ENCODE measurements at places on chromosomes 12 and 14.
A peak's percentile ranks its signal among the peaks of the same experiment; 100 is the strongest.

DNA sequence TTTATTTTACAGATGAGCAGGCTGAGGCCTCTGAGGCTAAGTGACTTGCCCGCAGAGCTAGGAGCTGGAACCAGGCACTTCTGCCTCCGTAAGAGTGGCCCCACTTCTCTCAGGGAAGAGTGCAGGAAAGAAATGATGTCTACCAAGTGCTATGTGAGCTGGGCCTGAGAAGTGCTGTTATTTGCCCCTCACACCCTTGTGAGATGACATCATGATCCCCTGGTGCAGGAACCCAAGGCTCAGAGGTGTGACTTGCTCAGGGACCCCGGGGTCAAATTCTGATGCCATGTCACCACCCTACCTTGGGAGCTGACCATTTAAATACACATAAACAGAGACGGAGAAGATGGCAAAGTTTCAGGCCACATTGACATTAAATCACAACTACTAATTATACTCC, 63.7 kb upstream of the DDX11 start:
- no peak for DNase-seq

DNA sequence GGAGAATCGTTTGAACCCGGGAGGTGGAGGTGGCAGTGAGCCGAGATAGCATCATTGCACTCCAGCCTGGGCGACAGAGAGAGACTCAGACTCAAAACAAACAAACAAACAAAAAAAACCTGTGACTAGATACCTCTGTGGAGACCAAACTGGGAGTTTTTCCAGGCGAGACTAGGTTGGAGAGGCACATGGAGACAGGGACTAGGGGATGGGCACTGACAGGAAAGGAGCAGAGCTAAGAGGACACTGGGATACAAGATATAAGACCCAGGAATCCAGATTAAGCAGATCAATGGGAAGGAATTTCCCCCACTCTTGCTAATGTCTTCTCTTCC, 4.7 kb upstream of the ITGA5 start:
- no peak for DNase-seq

DNA sequence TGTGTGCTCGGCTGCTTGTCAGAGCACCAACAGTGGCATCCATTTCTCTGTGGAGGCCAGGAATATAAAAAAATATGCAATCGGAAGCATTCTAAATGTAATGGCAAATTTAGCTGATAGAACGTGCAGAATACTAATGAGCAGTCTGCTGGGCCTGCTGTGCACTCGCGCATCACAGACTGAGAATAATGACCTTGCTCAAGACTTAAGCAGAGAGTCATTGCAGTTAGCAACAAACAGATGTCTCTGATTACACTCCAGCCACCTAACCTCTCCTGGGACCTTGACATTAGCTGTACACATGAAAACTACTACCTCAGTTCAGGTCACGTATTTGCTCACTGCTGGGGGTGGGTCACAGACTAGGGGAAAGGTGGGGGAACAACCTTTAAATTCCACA, 269.2 kb upstream of the DAAM1 start:
- no peak for DNase-seq

- DNase-seq: peak; percentile 50
Measured at GRCh38 chr12:121992059-121992879, 29.4 kb upstream of the BCL7A start.

DNA sequence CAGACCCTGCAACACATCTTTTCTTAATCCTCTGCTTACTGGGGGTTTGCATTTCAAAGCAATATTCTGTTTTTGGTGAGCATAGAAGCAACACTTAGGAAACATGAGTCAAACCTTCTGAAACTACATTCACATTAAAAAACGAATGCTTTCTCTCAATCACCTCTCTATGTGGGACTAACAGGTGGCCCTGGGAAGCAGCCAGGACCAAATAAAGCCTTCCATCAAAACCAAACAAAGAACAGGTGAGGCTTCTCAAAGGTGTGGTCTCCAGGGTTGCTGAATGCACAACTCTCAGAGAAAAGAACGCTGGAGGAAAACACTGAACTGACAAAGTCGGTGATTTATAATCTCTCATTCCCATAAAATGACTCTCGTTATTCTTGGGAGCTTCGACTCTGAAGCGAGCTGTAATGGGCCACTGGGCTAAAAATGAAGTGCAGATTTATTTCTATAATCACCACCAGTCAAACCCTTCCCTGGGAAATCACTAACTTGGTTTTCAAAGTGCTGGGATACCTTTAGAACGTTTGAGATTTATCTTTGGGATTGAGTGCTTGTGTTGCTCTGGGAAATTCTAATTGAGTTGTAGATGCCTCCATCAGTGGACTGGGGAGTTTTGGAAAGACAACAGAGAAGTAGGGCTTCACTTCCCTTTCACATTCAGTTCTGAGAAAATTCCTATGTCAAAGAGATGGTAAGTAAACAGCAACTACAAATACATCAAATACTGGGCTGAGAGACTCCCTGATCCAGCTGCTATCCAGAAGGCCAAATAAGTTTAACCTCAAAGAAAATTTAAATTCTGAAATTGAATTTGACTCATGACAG, 262.0 kb upstream of the TMPO start:
- DNase-seq: no peak

- DNase-seq: no peak
Measured at GRCh38 chr12:47768323-47768811, 4.7 kb upstream of the SLC48A1 start.

DNA sequence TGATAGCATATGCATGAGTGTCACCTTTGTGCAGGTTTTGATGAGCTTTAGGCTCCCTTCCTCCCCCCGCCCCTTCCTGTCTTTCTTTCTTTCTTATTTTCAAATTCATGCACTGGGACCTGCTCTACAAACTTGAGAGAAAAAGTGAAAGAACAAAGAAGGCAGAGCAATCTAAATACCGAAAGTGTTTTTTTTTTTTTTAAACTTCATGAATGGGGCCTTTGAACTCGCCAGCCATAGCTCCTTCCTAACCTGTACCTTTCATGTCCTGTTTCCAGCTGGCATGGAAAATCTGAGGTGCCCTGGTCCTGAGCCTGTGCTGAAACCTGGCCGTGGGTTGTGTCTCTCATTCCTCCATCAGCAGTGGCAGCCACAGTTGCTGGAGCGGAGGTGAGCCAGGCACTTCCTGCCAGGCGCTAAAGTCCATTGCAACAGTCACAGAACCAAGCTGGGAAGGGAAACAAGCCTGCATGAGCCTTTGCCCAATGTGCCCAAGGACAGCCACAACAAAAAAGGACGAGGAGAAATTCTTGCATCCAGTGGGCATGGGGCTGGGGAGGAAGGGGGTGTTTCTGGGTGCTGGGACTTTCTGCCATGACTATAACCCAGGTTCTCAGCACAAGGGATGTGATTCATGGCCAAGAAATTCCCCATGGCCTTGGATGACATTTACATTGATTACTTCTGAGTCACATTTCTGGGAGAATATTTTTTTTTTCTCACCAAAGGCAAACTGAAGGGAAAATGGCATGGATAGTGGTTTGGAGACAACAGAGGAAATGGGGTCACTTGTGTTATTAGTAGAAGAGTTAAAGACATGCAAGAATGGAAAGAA, 102.7 kb downstream of the TMEM30B start:
- peak; percentile 47 for DNase-seq

GRCh38 chr14:91925001-91925726, 22.3 kb downstream of the FBLN5 start:
- DNase-seq: no peak

DNA sequence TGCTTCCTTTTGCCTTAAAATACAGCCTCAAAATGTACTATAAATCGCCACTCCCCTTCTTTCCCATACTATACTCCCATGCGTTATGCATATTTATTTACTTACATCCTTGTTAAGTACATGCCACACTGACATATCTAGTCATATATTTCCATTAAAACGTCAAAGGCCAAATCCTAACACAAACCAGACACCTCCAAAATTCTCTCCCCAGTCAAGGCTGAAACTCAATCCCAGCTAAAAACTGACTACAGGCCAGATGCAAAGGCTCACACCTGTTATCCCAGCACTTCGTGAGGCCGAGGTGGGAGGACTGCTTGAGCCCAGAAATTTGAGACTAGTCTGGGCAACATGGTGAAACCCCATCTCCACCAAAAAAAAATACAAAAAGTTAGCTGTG, 5.7 kb upstream of the CAND1 start:
- DNase-seq: no peak

- DNase-seq: no peak
Measured at GRCh38 chr12:72368719-72369422, 96.7 kb downstream of the TRHDE start.

DNA sequence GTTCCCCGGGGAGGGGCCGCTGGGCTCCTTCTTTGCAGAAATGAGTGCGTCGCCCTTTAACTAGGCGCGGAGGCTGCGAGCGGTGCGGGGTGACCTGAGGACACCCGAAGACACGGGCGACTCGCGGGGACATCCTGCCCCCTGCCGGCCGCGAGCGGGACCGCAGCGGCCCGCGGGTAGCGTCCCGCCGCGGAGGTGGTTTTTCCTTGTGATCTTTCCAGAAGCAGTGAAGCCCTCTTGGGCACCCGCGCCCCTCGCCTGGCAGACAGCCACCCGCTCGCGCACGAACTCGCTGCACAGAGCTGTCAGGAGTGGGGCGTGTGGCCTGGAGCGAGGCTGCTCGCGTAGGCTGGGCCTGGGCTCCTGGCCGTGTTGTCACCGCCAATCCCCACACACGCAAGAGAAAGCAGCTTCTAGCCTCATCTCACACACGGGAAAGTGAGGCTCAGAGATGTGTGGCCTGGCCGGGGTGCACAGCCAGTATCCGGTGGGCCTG, 67.2 kb downstream of the DIO3 start:
- peak; percentile 64 for DNase-seq

DNA sequence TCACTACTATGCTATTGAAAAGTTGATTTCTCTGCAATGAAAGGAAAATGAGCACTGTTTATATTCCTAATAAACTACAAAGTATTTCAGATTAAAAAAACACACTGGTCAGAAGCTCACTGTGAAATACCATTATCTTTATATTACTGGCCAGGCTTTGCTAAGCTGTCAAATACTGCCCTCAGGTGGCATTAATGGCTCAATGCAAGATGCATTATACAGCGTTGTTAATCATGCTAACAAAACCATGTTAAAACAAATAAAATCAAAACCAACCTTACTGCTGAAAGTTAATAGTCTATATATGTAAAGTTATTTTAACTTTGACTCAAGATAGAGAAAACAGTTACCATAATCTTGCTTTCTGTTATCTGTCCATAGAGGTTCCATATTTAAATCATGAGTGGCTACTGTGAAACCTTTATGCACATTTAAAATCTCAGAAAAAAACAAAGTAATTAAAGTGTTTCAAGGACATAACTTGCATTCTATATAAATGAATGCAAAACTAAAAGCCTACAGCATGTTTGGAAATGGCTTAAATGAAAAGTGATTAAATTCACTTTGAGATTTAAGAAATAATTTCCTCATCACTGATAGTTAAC, 121.7 kb downstream of the RALGAPA1 start:
- peak; percentile 1 for DNase-seq

GRCh38 chr14:49545716-49546115, 40.5 kb downstream of the RPS29 start:
- DNase-seq: no peak

- DNase-seq: no peak
Measured at GRCh38 chr12:12099102-12099501, 28.4 kb downstream of the BCL2L14 start.

DNA sequence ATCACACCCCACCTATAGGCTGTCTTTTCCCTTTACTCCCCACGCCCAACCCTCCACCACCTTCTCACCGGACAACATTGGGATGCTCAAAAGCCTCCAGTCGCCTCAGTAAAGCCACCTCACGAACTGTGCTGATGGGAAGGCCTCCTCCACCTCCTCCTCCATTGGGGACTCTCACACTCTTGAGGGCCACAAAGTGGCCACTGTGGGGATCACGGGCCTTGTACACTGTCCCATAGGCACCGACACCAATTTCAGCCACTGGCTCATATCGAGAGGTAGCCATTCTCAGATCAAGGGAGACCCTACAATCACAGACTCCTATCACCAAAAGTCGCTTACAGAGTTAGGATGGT, 700 bp downstream of the CDK4 start:
- no peak for DNase-seq

DNA sequence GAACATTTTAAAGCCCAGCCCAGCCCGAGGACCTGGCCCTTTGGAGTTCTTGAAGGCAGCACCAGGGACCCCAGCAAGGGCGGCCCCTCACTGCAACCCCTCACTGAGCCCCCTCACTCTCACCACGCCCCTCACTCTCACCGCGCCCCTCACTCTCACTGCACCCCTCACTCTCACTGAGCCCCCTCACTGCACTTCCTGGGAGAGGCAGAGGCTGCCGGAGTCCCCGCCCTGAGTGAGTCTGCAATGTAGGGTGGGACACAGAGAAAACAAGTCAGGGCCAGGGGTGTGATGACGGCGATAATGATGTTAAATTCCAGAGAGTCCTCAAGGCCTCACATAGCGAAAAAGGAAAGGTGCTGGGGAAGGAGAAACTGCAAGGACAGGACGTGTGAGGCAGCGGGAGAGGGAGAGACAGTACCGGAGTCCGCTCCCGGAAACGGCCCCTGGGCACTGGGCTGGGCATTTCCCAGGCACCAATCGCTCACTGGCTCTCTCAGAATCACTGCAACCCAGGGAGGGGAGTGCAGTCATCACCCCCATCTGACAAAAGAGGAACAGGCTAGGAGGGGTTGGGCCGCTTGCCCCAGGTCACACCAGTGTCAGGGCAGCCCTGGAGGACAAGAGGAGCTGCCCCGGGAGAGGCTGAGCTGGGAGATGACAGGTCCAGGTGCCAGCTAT, 24.9 kb downstream of the CCDC88C start:
- DNase-seq: no peak

DNA sequence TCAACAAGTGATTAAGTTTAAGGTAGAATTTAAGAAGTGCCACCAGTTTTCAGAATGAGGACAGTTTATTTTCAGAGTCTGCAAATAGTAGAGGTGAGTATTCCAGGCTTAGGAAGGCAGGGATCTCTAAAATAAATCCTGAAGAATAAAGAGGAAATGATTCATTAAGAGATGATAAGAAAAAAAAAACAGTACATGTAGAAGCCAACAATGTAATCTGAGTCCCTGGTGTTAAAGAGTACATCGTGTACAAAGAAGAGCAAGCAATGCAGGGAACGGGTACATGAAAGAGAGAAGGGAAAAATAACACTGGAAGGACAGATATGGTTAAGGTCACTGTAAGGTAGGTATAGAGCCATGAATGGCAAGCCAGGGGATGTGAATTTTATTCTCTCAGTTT, 95.2 kb upstream of the FOXG1 start:
- no peak for DNase-seq

GRCh38 chr14:54652188-54652587, 85.3 kb downstream of the SAMD4A start:
- no peak for DNase-seq

GRCh38 chr14:101855958-101856357, 94.4 kb downstream of the PPP2R5C start:
- DNase-seq: no peak

- DNase-seq: no peak
Measured at GRCh38 chr12:1833596-1834028, 13.2 kb downstream of the LRTM2 start.

- DNase-seq: no peak
Measured at GRCh38 chr14:65349100-65349499, 63.4 kb upstream of the FUT8 start.

- no peak for DNase-seq
Measured at GRCh38 chr12:63079791-63080502, 71.1 kb downstream of the AVPR1A start.

GRCh38 chr12:112590281-112590680, 171.5 kb downstream of the PTPN11 start:
- no peak for DNase-seq
